ENCODE measurements at places on chromosomes 3 and 15.

DNA sequence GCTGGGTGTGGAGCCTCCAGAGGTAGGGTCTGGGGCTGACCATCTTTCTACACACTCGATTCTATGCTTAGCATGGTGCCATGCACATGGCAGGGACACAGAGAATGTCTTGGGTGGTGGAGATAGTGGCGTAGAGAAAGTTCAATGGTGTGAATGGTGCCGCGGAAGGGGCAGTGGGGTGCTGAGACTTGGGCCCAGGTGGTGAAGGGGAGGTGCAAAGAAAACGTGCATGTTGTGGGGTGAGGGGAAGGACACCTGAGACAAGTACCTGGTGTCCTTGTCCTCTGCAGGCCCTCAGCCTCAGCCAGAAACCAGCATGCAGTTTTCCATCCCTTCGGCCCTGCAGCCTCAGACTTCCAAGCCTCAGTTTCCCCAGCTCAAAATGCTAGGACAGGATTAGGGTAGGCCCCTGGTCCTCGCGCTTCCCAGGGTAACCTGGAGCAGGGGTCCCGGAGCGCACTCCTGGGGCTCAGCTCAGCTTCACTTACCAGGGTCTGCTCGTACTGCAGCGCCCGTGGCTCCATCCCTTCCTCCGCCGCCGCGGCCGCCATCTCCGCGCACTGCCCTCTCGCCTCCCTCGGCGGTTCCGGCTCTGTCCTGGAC, 375 bp downstream of the CLCN2 start:
- DNase-seq, result no peak

DNA sequence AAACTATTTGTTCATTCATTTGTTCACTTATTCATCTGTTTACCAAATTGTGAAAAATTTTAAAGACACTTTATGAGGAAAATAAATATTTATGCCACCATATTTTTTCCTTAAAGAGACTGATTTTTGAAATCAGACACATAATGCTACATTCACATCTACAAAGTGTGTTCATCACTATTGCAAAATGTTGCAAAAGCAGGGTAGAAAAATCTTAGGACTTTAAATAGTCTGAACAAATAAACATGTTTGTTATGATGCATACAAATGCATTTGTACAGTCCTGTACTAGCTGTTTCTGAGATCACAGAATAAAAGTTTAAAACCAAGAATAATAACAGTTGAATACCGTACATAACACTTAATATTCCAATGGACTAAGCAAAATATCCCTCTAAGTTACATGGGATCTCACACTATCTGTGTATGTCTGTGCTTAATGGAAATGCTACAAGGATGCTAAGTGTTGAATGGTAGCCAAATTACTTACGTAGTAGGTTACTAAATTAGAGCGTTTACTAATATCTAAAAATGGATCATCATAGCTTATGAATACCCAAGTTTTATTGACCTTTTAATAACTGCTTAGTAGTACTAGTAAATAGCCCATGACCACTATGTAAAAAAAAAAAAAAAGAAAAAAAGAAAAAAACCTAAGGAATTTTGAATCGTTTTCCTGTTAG, 25.1 kb downstream of the ATP11B start:
- no peak for DNase-seq

DNA sequence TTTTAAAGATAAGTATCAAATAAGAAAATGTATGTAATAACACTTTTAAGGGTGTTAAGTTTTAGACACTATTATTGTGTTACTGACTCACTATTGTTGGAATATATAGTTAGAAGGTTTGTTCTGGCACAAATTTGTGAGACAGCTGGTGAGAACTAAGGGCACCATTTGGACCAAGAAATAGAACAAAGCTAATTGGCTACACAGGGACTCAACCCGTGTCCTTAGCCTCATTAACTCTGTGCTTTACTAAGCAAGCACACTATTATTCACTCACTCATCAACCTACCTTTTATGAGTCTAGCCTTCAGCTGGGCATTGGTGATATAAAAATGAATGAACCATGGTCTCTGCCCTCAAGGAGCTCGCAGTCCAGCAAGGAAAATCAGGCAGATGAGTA, 4.1 kb upstream of the UNC13C start:
- DNase-seq, result no peak

- DNase-seq, result no peak
Measured at GRCh38 chr15:43249699-43250203, 17.0 kb downstream of the TGM5 start.

DNA sequence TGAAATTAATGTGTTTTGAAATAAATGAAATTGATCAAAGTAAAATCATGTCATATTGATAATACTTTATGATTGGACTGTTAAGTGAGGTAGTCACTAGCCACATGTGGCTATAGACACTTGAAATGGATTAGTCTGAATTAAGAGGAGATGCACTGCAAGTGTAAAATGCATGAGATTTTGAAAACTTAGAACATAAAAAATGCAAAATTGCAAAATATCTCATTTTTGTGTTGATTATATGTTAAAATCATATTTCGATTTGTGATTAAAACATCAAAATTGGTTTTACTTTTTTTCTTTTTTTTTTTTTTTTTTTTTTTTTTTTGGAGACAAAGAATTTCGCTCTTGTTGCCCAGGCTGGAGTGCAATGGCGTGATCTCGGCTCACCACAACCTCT, 23.2 kb downstream of the CAPN7 start:
- DNase-seq, result no peak

GRCh38 chr3:14452740-14453710, 50.6 kb downstream of the SLC6A6 start:
- no peak for DNase-seq

DNA sequence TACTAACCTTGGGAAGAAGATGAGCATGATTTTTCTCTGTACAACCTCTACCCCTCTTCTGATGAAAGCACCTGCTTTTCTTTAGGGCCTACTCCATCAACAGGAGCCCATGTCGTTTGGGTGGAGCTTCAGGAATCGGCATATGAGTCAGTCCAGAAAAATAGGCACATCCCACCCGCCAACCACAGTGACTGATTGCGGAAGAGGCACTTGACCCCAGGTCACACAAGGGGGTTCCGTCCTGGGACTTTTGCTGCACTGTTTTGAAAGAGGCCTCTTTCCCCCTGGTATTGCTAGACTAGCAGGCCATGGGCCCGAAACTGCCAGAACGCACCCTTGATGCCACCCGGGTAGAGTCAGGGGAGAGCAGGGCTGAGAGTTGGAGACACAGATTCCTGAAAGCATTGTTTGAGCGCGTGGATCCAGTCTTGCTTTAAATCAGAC, 19.3 kb upstream of the NRROS start:
- DNase-seq, result no peak

- no peak for DNase-seq
Measured at GRCh38 chr15:95664450-95664849, 666.0 kb upstream of the NR2F2 start.

DNA sequence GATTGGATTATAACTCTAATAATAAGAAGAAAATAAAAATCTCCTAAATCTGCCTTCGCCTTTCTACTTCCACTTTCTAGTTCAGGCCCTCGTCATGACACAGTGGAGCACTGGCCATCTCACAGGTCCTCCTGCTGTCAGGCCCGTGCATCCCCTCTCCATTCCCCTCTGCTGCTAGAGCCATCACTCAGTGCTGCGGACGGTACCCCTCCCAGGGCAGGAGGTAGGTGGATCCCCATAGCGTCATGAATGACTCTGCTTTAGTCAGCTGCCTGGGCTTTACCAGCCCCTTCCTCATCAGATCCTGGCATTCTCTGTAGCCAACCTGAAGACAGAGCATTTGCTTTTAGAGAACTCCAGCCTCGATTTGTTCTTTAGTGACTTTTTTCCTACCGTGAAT, 12.0 kb upstream of the PPP1R2 start:
- no peak for DNase-seq

DNA sequence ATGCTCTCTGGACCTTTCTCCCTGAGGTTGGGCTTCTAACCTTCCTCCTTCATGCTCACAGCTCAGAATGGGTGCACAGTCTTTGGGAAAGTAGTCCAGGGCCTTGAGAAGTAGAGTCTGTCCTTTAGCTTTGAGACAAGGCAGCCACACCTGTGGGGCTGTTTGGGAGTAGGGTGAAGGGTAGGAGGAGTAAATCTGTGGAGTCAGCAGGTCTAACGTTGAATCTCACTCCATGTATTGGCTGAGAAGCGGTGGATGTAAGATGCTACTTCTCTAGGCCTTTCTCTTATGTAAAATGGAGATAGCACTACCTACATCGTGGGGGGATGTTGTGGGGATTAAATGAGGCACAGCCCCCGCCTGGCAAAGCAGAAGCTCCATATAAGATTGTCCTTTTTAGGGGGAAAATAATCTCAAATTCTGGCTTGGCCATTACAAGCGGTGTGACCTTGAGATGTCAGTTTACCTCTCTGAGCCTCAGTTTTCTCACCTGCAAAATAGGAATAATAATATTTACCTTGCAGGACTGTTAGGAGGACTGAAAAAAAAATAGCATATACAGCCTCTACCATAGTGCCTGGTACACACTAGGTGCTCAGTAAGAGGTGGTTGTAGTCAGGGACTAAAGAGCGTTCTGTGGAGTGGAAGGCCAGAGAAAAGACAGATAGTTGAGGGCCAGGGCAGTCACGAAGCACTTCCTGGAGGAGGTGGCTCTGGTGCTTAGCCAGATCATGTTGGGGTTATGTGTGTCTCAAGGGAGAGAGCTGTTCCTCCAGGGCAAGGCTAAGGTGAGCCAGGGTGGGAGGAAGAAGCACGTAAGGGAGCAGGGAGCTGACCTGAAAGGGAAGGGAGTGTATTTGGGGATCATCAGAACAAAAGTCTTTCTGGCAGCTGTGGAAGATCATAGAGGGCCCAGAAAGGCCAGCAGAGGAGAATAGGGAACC, 82.8 kb upstream of the MRPS22 start:
- DNase-seq, result no peak

DNA sequence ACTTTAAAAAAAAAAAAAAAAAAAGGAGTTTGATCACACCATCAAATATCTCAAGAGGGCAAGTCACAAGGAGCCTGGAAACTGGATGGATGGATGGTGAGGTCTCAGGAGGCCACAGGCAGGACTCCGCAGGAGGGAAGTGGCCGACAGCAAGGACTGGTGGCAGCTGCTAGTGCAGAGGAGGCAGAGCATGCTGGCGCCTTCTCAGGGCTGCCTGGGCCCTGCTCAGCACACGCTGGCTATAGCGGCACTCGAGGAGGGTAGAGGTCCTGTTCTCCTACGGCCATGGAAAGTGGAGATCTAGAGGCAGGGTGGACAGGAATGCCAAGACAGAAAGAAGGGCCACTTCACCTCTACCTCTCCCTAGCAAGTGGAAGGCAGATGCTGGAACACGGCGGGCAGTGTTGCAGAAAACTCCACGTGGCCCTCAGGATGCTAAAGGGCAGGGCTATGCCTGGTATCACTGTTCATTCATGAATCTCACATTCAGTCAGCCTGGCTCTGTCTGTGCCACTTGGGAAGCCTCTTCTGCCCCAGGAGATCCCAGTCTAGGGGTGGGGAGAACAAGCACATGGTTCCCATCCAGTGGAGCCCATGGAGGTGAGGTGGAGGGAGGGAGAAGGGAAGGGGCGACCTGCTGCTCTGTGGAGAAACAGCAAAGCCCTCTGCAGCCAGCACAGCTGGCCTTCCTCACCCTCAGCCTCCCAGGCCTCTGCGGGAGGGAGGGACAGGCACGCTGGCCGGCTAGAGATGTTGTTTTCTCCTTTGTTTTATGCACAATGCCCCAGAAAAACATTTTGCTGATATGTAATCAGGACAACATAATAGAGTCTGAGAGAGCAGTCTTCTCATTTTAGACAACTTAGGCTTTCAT, 71.0 kb downstream of the OXNAD1 start:
- DNase-seq, result no peak

All from iPS DF 6.9 (cell line).